ENCODE measurements at places on chromosomes 5 and 9.
A peak's percentile ranks its signal among the peaks of the same experiment; 100 is the strongest.

GRCh38 chr5:81751836-81752643 lies 1.1 kb upstream of the SSBP2 start:
- DNase-seq: no peak

DNA sequence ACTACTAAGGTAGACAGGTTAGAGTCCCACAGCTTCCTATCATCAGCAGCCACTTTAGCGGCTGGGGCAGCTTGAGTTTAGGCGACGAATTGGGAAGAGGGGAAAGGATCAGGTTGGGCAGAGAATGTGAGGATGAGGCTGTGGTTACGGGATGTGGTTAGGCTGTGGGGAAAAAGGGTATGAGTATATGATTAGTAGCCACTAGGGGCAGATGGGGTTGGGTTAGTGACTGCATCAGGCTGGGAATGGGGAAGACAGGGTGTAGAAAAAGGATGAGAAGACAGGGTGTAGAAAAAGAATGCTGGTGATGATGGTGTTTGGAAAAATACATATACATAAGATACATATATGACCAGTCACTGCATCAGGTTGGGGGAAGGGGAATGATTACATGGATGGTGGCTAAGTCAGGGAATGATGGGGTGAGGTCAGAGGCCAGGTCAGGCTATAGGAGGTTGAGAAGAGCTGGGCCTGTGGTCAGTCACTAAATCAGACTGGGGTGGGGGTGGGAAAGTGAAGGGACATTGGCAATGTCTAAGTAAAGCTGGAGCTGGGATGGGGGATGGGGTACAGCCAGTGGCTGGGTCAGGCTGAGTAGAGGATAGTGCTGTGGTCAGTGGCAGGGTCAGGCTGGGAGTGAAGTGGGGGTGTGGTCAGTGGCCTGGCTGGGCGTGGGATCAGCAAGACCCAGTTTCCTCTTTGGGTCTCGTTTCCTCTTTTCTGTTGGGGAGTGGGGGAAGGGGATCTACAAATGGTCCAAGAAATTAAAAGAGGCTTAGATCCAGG lies 2.1 kb downstream of the TLN1 start:
- DNase-seq: peak; percentile 78

GRCh38 chr5:43802651-43803050 lies 199.7 kb downstream of the NNT start:
- DNase-seq: no peak

GRCh38 chr9:13816837-13817236 lies 497.1 kb downstream of the NFIB start:
- no peak for DNase-seq

- no peak for DNase-seq
These were observed 73.2 kb downstream of the MAT2B start for GRCh38 chr5:163578652-163579051.

DNA sequence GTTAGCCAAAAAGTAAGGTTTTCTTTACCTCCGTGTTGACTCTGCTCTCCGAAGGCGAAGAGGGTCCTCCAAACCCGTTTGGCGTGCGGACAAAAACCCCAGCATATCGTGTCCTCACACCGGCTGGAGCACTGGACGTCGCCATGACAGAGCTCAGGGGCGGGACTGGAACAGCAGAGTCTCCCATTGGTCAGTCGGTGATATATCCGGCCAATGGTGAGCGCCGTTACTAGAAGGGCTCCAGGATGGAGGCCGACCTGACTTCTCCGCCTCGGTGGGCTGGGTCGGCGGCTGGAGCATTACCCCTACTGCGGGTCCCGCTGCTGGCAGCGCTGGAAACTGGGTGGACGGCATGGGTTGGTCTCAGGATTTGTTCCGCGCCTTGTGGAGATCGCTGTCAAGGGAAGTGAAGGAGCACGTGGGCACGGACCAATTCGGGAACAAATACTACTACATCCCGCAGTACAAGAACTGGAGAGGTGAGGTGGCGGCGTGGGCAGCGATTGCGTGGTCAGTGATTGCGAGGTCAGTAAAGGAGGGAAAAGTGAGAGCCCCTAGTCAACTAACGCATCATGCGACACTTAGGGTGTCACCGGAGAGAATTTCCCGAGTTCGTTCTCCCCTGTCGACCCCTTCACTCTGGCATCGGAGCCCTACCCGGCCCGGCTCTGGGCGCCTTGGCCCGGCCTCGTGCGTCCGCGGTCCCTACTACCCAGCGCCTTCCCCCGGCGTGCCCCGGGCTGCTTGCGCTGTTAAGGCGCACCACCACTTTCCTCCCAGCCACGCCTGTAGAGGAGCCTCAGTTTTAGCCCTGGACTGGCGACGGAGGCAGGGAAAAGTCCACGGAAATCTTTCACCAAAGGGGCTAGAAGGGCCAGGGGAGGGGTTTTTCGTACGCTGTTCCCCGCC lies at the start of the genes ERCC8 and NDUFAF2:
ERCC8 (minus strand) TSS at position 167 of the 909 bp plus-strand sequence; CDS start at position 105, 62 bp downstream.
NDUFAF2 (plus strand) TSS at position 302 of the 909 bp plus-strand sequence; CDS start at position 353, 51 bp downstream.
- peak; percentile 93 for DNase-seq

- no peak for DNase-seq
These were observed 100.7 kb upstream of the SPRY4 start for GRCh38 chr5:142425286-142426065.

All from suppressor macrophage treated with lipopolysaccharide for 1 hour (primary cell).